Endothelial cell of umbilical vein (primary cell): ENCODE measurements at places on chromosomes 2 and 18. TPM values are rescaled to one million over a fixed set of nuclear protein-coding genes. Genes with fewer than 3 reads are reported as not detected.

Gene IGFBP2
- total RNA-seq = 212 and 229 TPM in 2 replicates

Gene CTLA4
- total RNA-seq = not detected in 2 replicates

Gene TNP1
- not detected in 2 replicates for total RNA-seq

Gene FBLN7
- 2.1 and 3.3 TPM in 2 replicates for total RNA-seq

Gene FAM161A
- 5.9 and 6.1 TPM in 2 replicates for total RNA-seq

Gene GMPPA
- 34.1 and 39.1 TPM in 2 replicates for total RNA-seq

Gene RTKN
- total RNA-seq = 19.8 and 20.0 TPM in 2 replicates

Gene CENPA
- 33.1 and 34.1 TPM in 2 replicates for total RNA-seq

Gene FSHR
- total RNA-seq = not detected in 2 replicates

Gene EFR3B
- 0.58 and 0.77 TPM in 2 replicates for total RNA-seq

Gene PXDN
- total RNA-seq = 248 and 308 TPM in 2 replicates

Gene CRACDL
- total RNA-seq = 3.8 and 6.3 TPM in 2 replicates

Gene TMSB10
- total RNA-seq = 4,007 and 4,015 TPM in 2 replicates

Gene FASTKD2
- 22.6 and 24.1 TPM in 2 replicates for total RNA-seq

Gene BCL2
- total RNA-seq = 3.8 and 5.0 TPM in 2 replicates

Gene LYG1
- total RNA-seq = 0.35 and 0.55 TPM in 2 replicates

Gene TEKT4
- total RNA-seq = not detected in 2 replicates

Gene TGFBRAP1
- 34.9 and 37.6 TPM in 2 replicates for total RNA-seq

Gene HIBCH
- total RNA-seq = 23.2 and 24.7 TPM in 2 replicates

Gene DLX1
- total RNA-seq = not detected in 2 replicates

Gene TUBA4A
- 10.7 and 16.5 TPM in 2 replicates for total RNA-seq

Gene B3GNT7
- total RNA-seq = 1.2 TPM in 2 replicates

Gene EPHA4
- total RNA-seq = 17.4 and 19.8 TPM in 2 replicates

Gene CEP68
- total RNA-seq = 20.0 and 21.4 TPM in 2 replicates

Gene GPD2
- total RNA-seq = 29.3 and 37.0 TPM in 2 replicates

Gene LBX2
- 3.8 and 4.3 TPM in 2 replicates for total RNA-seq

Gene HOXD13
- not detected in 2 replicates for total RNA-seq

Gene ASB18
- not detected in 2 replicates for total RNA-seq

Gene MIB1
- 37.5 and 40.6 TPM in 2 replicates for total RNA-seq

Gene LAMA3
- total RNA-seq = 7.1 and 12.3 TPM in 2 replicates

Gene ACKR3
- total RNA-seq = 24.0 and 31.1 TPM in 2 replicates

Gene GCFC2
- 18.3 and 20.0 TPM in 2 replicates for total RNA-seq

Gene SERPINB7
- not detected in 2 replicates for total RNA-seq

Gene CNRIP1
- total RNA-seq = 73.8 and 74.6 TPM in 2 replicates

Gene ARHGAP15
- not detected in 2 replicates for total RNA-seq

Gene HADHA
- 151 and 158 TPM in 2 replicates for total RNA-seq

Gene LIPG
- 80.6 and 96.2 TPM in 2 replicates for total RNA-seq

Gene IL1R1
- total RNA-seq = 2.9 and 5.5 TPM in 2 replicates

Gene CHPF
- 0.24 and 0.30 TPM in 2 replicates for total RNA-seq
